ENCODE measurements at places on chromosomes 5 and 9.

DNA sequence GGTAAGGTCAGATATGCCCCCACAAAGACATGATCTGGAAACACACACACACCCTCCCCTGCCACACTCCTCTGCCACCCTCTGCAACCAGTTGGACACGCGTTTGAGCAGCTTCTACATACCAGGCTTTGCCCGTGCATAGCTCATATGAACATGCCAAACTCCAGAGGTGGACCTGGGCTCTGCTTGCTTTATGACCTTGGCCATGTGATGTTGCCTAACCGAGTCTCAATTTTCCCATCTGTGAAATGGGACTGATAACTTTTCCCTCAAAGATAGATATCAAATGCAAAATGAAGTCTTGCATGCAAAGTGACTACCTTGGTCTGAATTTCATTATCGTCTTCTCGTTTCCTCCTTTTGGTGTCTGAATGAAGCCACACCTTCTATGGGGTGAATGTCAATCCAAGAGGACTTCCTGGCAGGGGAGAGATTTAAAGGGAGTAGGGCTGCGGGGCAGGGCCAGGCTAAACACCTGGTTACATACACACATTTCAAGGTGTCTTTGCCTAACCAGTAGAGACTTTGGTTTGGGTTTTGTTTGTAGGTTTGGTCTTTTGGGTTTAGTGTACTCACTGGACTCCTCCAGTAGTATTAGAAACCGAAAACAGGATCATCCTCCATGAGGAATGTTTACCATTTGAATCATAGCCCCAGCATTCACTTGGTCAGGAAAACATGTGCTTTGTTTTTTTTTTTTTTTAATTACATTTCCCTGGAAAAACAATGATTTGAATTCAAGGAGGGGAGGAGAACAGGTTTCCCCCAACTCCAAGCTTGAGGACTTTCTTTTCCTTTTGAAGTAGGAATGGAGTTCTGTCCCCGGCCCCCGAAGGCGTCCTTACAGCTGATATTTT lies 63.2 kb downstream of the COL27A1 start:
- H3K27me3 ChIP-seq, result no peaks in the 10 kb centered on the region
- H3K4me1 ChIP-seq, result peaks cover 4% of the 10 kb centered on the region
- H3K27ac ChIP-seq, result no peak overlapping the region
- DNase-seq, result no peak
- no peaks in the 10 kb centered on the region for H3K36me3 ChIP-seq
- no peak overlapping the region for H3K4me3 ChIP-seq

DNA sequence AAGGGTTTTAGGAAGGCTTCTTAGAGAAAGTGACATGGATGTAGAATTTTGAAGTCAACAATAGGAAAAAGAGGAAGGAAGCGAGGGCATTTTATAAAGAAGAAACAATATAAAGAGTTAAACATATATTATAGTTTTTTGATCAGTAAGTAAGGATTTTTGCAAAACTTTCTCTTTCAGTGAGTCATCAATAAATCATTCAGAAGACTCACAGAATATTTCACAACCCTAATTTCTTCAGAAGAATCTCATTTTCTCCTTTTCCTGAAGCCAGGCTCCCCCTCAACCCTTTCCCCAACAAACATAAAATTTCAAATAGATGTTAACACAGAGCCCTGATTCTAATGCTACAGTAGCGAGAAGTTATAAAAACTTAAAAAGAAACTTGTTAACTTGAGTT lies 4.3 kb upstream of the COX7C start:
- H3K36me3 ChIP-seq, result no peaks in the 10 kb centered on the region
- H3K27me3 ChIP-seq, result no peaks in the 10 kb centered on the region
- H3K27ac ChIP-seq, result no peak overlapping the region
- DNase-seq, result no peak
- no peaks in the 10 kb centered on the region for H3K4me1 ChIP-seq
- H3K4me3 ChIP-seq, result no peak overlapping the region

DNA sequence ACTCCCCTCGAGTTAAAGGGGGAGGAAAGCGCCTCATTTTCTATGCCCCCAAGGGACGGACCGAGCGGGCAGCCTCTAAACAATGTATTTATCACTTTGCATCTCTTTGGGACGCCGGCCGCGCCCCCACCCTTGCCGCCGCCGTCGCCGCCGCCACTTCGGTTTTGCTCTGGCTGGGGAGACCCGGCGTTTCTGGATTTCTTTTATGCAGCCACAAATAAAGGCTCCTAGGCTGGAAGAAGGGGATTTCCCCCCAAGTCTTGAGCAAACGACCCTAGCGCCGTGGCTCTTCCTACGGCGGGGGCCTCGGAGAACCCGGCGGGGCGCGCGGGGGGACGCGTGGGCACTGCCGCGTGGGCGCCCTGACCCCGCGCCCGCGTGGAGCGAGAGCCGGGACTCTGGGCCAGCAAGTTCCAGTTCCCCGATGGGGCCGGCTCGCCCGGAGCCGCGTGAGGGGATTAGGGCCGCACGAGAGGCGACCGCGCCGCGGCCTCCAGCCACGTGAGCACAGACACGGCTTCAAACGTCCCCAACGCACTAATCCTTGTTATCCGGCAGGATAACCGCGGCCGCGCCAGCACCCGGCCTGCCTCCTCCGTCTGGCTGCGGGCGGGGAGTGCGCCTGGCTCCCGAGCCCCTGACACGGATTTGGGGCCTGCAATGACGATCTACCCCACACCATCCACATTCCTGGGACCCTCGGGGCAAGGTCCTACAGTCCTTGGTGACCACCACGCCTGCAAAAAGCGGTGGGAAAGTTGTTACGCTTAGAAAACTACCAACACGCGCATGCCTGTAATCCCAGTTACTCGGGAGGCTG lies 7.9 kb upstream of the NEUROG1 start:
- H3K4me3 ChIP-seq, result peak overlapping the region; percentile 6
- no peak overlapping the region for H3K27ac ChIP-seq
- peak; percentile 20 for DNase-seq
- no peaks in the 10 kb centered on the region for H3K36me3 ChIP-seq

- no peak overlapping the region for H3K4me3 ChIP-seq
- no peaks in the 10 kb centered on the region for H3K27me3 ChIP-seq
- no peak for DNase-seq
- H3K27ac ChIP-seq, result no peak overlapping the region
Observed at GRCh38 chr5:94540856-94541494, 77.4 kb downstream of the KIAA0825 start.

DNA sequence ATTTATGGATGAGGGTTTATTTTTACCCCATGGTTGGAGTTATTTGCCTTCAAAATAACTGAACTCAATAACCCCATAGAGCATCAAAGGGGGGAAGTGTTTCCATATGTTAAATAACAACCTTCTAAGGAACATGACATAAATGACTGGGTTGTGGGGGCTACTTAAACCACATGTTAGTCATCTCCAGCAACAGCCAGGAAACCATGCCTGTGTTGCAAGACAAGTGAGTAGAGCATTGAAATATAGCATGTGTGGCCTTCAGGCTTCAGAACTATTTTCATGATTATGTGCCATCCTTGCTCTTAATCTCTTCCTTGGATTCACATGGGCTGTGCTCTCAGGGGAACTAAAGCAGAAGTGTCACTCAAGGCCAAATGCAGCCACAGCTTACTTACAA lies 431.2 kb downstream of the AGTPBP1 start:
- no peaks in the 10 kb centered on the region for H3K27me3 ChIP-seq
- H3K36me3 ChIP-seq, result no peaks in the 10 kb centered on the region
- H3K4me1 ChIP-seq, result no peaks in the 10 kb centered on the region
- no peak overlapping the region for H3K4me3 ChIP-seq
- no peak for DNase-seq

DNA sequence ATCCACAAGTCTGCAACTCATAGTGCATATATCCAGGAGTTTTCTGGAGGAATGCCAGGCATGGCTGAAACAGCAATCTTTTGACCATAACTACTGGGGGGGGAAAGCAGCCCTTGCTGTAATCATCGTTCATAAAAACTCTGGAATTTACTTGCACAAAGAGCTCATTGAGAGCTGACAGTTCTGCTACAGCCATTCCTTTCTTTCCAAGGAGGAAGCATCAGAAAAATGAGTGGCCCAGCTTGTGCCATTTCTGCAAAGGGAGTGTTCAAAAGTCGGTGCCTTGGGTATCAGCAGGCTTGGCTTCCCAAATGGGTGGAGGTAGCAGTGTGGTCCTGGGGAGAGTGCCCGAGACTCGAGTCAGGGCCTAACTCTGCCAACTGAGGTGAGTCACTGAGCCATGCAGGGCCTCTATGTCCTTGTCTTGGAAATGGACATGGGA lies 101.5 kb downstream of the GCNT1 start:
- H3K4me3 ChIP-seq, result no peak overlapping the region
- no peaks in the 10 kb centered on the region for H3K36me3 ChIP-seq
- no peak overlapping the region for H3K27ac ChIP-seq
- no peak for DNase-seq

DNA sequence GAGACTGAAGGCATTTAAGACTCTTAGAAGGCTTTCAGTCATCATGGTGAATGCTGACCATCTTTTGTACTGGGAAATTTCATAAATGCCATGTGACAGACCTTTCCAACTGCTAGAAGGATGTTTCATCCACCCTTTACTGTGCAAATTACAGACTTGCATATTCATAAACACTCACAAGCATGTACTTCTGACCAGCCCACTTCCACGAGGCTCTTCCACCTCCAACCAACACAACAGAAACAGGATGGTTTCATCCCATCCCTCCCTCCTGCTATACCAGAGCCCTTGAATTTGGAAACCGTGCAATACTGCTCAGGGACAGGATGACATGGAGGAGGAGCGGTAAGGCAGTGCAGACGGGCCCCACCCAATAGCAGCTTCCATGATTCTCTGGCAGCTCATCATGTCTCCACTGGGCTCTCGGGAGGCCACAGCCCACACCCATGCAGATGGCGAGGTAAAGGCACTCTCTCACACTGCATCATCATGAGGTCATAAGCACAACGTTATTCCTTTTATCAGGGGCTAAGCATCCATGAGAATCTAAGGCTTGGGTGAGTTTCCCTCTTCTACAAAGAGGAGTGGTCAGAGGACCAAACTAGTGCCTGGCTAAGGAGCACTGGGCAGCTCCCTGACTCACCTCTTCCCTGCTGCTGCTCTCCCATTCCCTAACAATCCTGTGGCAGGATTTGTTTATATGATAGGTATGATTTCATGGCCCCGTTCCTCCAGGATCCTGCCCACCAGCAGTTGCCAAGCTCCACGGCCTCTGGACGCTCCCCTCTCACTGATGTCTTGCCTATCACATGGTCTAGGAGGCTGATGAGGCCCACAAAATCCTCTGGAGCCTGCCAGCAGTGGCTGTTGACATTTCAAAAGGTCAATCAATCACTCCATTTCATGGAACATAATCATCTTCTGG lies 94.4 kb upstream of the FSTL4 start:
- DNase-seq, result no peak
- no peaks in the 10 kb centered on the region for H3K27me3 ChIP-seq
- no peaks in the 10 kb centered on the region for H3K36me3 ChIP-seq

- no peak for DNase-seq
- H3K36me3 ChIP-seq, result no peaks in the 10 kb centered on the region
- H3K27ac ChIP-seq, result no peak overlapping the region
Observed at GRCh38 chr5:66406761-66407336, 189.3 kb upstream of the MAST4 start.

- peak overlapping the region; percentile 85 for H3K27ac ChIP-seq
- no peak for DNase-seq
- no peaks in the 10 kb centered on the region for H3K27me3 ChIP-seq
Observed at GRCh38 chr9:108636013-108636412, 219.8 kb downstream of the ACTL7B start.

- no peak overlapping the region for H3K27ac ChIP-seq
- no peak overlapping the region for H3K4me3 ChIP-seq
- H3K36me3 ChIP-seq, result no peaks in the 10 kb centered on the region
- no peaks in the 10 kb centered on the region for H3K27me3 ChIP-seq
- no peaks in the 10 kb centered on the region for H3K4me1 ChIP-seq
- no peak for DNase-seq
Observed at GRCh38 chr9:130379649-130379970, 65.2 kb upstream of the ASS1 start.

GRCh38 chr9:92506184-92506857 lies 24.0 kb upstream of the ASPN start:
- H3K27me3 ChIP-seq, result no peaks in the 10 kb centered on the region
- DNase-seq, result peak; percentile 77
- H3K27ac ChIP-seq, result peak overlapping the region; percentile 86
- H3K4me3 ChIP-seq, result peak overlapping the region; percentile 7
- H3K4me1 ChIP-seq, result peaks cover 21% of the 10 kb centered on the region
- H3K36me3 ChIP-seq, result no peaks in the 10 kb centered on the region

DNA sequence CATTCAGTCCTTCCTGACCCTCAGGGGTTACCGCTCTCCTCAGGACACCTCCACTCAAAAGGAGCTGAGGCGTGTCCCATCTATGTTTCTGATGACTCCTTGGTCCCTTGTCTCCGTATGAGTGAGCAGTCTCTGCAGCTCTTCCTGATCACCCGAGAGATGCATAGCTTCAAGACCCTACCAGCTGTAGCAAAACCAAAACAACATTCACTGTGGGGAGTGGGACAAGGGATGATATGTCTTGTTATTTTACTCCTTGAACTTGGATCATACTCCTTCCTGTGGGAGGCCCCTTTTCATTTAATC lies 14.4 kb downstream of the GLDC start:
- H3K36me3 ChIP-seq, result no peaks in the 10 kb centered on the region
- DNase-seq, result no peak
- H3K27ac ChIP-seq, result no peak overlapping the region
- no peak overlapping the region for H3K4me3 ChIP-seq

GRCh38 chr5:67262206-67262605 lies 65.6 kb upstream of the CD180 start:
- no peak for DNase-seq
- peaks cover 28% of the 10 kb centered on the region for H3K4me1 ChIP-seq
- no peaks in the 10 kb centered on the region for H3K36me3 ChIP-seq
- no peaks in the 10 kb centered on the region for H3K27me3 ChIP-seq
- H3K27ac ChIP-seq, result peak overlapping the region; percentile 19

- H3K36me3 ChIP-seq, result no peaks in the 10 kb centered on the region
- no peak overlapping the region for H3K27ac ChIP-seq
- no peak for DNase-seq
- H3K27me3 ChIP-seq, result no peaks in the 10 kb centered on the region
- H3K4me1 ChIP-seq, result no peaks in the 10 kb centered on the region
- H3K4me3 ChIP-seq, result no peak overlapping the region
Observed at GRCh38 chr9:117451311-117451710, 36.5 kb upstream of the ASTN2 start.

GRCh38 chr9:5671711-5672353 lies 42.9 kb downstream of the RIC1 start:
- DNase-seq, result no peak
- H3K36me3 ChIP-seq, result peaks cover 4% of the 10 kb centered on the region
- H3K27me3 ChIP-seq, result no peaks in the 10 kb centered on the region
- no peak overlapping the region for H3K4me3 ChIP-seq

GRCh38 chr5:116157902-116158301 lies 73.1 kb downstream of the COMMD10 start:
- H3K27me3 ChIP-seq, result no peaks in the 10 kb centered on the region
- DNase-seq, result no peak
- no peaks in the 10 kb centered on the region for H3K4me1 ChIP-seq
- no peak overlapping the region for H3K27ac ChIP-seq
- no peaks in the 10 kb centered on the region for H3K36me3 ChIP-seq

DNA sequence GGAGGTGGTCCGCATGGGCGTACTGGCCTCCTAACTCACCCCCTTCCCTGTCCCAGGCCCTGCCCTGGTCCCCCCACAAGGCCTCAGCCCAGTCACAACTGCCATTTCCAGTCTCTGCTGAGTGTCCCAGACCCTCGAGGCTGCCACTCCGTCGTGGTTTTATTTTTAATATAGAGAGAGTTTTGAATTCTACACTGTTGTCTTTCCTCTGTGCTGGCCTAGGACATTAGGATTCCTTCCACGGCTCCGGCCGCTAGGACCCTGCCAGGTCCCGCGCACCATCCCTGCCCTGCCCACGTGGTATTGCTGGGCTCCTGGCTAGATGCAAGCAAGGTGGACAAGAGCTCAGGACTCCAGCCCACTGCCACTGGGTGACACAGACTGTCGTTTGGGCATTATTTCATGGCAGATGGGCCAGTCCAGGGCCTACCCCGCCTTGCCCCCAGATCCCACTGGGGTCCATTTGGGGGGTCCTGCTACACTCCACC lies 53.3 kb downstream of the SAR1B start:
- no peaks in the 10 kb centered on the region for H3K4me1 ChIP-seq
- H3K4me3 ChIP-seq, result no peak overlapping the region
- no peak for DNase-seq
